ENCODE measurements at places on chromosomes 1 and 21.

GRCh38 chr1:13667691-13668090, 32.3 kb upstream of the PRDM2 start:
- DNase-seq = no peak

GRCh38 chr1:117821774-117822482, 107.5 kb downstream of the GDAP2 start:
- DNase-seq = no peak

DNA sequence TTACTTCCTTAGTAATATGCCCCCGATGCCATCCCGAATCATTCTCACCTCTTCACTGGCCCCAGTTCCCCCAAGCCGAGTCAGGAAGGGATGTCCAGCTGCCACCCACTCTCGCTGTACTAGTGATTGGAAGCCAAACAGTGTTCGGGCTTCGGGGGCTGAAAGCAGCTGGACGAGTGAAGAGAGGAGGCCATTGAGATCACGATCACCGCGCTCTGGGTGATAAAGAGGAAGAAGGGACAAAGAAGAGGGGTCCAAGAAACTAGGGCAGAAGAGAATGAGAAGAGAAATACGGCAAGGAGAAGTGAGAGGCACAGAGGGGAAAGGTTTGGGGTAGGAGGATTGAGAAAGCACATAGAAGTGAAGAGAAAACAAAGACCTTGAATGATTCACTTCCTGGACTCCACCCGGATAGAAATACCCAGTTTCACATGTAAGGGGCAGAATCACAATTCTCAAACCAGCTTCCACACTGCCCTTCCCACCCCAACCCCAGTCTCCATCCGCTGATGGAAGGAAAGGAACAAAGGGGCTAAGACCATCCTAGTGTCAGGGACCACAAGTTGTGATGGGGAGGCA, 3.7 kb upstream of the SF3B4 start:
- DNase-seq = no peak

DNA sequence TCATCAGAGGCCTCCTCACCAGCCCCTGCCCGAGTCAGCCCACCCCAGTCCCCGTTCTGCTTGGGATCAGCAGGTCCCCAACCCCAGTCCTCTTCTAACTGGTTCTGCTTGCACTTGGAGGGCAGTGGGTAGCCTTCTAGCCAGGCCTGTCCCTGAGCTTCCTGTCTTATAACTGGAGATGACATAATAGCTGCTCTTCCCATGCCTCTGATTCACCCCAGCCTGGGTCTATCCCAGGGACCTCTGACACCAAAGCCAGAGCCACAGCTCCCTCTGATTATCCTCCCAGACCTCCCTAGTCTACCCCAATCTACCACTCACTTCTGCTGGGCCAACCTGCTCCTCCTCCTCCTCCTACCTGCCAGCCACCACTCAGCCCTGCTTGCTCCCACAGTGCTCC, 31.4 kb downstream of the IQGAP3 start:
- no peak for DNase-seq

GRCh38 chr1:231829332-231829731, 202.7 kb downstream of the DISC1 start:
- DNase-seq = no peak

GRCh38 chr1:85892366-85892765, 184.1 kb upstream of the ZNHIT6 start:
- no peak for DNase-seq

DNA sequence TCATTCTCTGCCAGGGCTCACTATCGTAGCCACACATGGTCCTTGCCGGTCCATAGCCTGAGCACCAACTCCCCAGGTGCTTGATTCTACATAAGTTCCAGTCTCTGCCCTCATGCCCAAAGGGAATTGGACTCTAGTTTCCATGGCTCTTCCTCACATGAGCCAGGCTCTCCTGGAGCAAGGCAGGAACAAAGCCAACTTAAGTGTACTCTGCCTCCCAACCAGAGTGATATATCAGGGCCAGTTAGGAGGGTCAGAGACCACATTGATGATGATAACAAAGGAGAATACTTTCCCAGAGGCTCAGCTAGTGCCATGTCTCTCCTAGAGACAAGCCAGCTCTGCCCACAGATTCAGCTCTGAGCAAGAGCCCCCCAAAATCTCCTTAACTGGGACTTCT, 70.9 kb downstream of the ERI3 start:
- DNase-seq = no peak
